Heart right ventricle (tissue), 16 donors: ENCODE measurements at places on chromosomes 12 and 14. TPM values are rescaled to one million over a fixed set of nuclear protein-coding genes. Genes with fewer than 3 reads are reported as not detected.

- DNase-seq = no peak
Observed at GRCh38 chr14:72828604-72829003, 65.3 kb downstream of the DPF3 start.

SETD1B gene
- polyA plus RNA-seq = 2.8 TPM

DNA sequence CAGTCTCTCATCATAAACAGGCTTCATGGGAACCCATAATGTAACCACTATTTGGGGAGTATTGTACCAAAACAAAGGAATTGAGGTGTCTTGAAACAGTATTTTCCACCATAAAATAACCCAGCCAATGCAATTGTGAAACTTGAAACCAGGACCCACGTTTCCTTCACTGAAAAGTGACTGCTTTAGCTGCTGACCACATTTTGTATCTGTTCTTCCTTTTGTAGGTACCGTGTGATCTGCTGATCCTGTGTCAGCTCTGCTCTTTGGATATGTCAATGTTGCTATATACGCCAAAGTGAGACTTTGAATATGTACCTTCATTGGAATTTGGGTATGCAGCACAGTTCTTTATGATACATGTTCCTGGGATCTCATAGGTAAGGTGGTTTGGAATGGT, 95.1 kb upstream of the CNTN1 start:
- no peak for DNase-seq

NKX2-1 gene
- polyA plus RNA-seq = not detected

DNA sequence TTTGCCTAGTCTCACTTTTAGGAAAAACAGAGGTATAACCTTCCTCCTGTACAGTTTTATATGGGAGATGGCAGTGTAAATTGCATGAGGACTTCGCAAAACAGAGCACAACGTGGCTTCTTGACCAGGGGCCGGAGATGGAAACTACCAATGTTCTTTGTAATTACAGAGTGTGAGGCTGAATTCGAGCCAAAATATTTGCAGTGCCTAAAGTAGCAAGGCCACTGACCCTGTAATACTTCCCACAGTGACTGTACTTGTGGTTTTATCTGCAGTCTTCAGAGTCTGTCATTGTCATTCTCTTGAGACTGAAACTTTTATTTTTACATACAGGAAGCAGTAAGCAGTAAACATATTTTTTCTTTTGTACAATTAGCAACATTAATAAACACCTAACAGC, 98.9 kb downstream of the RERG start:
- DNase-seq = peak; percentile 30

AMN gene
- 0.17 TPM for polyA plus RNA-seq
